ENCODE measurements at places on chromosomes 11 and 22.

DNA sequence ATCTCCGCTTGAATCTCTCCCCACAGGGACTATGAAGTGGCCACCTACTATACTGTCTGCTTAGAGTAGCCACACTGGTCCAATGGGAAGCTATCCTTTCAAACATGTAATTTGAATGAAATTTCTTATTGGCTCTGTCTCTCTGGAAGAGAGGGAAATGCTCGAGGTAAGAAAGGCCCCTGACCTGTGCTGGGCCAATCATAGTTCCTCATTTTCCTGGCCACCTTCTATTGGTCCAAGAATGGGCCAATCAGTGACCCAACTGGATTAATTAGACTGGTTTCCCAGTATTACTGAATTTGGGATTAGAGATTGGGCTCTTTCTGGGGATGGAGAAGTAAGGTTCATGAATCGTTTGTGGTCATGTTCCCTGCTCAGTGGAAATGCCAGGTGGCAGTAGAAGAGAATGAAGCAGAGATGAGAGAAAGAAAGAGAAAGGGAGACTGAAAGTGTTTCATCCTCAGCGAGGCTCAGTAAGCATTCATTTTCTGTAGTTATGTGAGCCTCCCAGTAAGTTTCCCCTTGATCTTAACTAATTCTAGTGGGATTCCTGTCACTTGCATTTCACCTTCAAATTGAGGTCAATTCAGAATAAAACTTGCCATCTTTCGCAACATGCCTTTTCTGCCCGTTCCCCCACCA is 8.4 kb upstream of the MMP20 start:
- DNase-seq = no peak

DNA sequence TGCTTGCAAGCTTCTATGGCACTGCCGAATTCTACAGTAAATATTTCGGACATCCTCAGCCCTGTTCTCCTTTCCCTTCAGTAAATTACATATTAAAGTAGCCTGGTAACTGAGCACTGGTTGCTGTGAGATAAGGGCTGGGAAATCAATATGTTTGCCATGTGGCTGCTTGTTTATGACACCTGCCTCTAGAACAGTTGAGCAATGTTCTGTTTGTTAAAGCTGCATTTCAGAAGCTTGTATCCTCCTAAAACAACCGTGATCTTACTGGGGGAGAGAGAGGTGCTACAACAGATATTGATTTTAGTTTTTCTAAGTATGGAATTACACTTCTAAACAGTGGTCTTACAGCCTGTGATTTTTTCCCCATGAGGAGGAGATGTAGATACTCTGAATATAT is 39.4 kb downstream of the ZBTB16 start:
- no peak for DNase-seq

DNA sequence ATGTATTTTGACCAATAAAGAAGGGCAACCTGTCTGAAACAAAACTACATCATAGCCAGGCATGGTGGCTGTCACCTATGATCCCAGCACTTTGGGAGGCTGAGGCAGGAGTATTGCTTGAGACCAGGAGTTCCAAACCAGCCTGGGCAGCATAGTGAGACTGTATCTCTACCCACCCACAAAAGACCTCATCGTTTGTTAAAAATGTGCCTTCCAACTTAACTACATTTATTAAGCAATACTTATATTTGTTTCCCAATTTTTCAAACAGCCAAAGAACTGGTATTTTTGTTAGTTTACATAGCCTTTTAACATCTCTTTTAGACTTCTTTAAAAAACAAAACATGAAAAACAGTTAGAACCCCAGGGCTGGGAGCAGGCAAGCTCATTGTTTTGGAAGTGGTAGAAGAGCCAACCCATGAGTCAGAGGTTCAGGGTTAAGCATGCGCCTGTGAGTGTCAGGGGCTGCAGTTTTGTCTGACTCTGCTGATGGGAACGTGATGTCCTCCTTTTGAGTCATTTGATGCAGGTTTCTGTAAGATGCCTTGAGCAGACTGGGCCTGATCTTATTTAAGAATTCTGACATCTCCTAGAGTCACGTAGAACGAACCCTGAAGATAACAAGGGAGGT is 53.9 kb upstream of the CRTAM start:
- no peak for DNase-seq

GRCh38 chr11:2210366-2211112 is 38.9 kb upstream of the TH start:
- no peak for DNase-seq

DNA sequence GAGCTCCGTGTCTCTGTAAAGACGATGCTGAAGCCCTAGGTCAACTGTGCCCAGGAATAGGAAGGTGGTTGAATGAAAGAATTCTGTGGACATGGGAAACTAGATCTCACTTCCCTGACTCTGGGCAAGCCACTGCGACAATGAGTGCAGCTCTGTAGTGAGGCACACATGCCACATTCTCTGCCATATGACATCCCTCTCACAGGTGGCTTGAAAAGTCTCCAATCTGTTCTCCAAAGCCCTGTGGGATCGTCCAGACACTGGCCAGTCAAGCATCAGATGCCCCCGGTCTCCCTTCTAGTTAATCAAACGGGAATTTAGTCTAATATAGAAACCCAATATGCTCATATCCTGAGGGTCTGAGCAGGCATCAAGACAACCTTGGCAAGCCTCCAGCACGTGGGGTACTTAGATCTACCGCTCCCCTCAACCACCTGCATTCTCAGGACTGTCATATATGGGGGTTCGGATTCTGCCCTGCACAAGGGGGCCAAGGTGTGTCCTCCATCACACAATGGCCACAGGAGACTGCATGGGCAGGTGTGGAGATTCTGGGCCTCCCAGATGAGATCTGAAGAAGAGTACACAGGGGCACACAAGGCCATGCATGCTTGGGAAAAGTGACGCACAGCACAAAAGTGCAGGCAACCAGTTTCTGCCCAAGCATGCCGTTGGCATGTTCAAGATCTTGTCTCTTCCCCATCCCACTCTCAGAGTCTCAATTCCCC is 11.9 kb downstream of the DKK3 start:
- no peak for DNase-seq

GRCh38 chr22:43066844-43067385 is 22.3 kb downstream of the TTLL1 start:
- DNase-seq = no peak

- no peak for DNase-seq
These were observed 41.3 kb downstream of the SCUBE1 start for GRCh38 chr22:43301866-43302265.

DNA sequence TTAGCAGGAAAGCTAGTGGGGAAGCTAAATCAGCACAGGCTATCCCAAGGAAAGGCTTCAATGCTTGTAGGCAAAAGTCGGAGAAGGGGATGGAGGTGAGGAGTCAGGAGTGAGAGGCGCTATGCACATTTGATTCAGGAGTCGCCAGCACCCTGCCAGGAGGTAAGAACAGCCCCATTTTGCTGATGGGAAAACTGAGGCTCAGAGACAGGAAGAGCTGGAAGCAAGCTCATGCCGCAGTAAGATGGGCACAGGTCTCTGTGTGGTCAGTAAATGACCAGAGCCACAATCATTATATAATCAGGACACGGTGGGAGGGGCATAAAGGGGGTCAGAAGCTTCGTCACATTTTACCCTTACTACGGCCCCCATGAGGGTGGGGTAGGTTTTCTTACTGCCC is 504.4 kb downstream of the MN1 start:
- DNase-seq = no peak

DNA sequence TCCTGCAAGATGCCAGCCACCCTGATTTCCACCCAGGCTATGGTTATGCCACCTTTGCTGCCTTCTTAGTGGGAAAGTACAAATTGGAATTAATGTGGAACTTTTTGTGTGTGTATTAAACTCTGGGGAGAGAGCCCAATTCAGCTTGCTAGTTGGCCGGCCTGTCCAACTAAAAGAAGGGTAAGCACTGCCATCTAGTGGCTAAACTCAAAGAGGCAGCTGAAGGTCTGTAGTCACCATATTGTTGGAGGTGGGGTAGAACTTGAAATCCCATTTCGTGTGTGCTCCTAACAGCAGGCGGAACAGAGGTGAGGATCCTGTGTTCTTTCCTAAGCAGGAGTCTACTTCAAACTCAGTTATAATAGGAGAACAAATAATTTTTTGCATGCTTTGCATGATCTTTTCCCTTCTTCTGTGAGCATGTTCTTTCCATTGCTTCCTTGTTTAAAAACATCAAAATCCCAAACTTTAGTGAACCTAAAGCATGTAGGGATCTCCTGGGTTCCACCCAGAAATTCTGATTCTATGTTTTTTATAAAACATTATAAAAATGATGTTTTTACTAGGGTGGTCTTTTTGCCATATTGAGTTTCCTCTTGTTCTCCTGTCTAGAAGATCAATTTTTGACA is 138.8 kb upstream of the SORL1-AS1 start:
- peak; percentile 73 for DNase-seq

DNA sequence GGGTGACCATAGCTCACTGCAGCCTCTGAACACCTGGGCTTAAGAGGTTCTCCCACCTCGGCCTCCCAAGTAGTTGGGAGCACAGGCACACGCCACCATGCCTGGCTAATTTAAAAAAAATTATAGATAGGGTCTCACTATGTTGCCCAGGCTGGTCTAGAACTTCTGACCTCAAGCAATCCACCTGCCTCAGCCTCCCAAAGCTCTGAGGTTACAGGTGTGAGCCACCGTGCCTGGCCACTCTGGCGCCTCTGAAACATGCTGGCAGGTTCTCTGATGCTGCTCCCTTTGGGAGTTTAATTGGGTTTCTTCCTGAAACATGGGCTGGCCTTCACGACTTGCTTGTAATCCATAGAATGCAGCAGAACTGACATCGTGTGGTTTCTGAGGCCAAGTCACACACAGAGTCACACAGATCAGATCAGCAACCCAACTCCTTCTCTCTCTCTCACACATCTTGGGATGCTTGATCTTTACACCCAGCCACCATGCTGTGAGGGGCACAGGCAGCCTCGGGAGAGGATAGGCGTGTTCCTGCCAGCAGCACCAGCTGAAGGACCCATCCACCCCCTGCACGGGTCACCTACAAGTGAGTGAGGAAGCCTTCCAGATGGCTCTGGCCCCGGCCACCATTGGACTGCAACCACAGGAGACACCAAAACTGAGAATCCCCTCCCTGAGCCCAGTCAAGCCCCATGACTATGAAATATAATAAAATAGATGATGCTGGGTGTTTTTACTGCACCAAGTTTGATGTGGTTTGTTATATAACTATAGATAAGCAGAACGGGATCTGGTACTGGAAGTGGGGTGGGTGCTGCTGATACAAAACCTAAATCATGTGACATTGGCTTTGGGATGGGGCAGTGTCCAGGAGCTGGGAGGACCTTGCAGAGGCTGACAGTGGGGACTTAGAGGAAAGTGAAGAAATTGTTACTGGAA is 3.1 kb upstream of the GSC2 start:
- no peak for DNase-seq

DNA sequence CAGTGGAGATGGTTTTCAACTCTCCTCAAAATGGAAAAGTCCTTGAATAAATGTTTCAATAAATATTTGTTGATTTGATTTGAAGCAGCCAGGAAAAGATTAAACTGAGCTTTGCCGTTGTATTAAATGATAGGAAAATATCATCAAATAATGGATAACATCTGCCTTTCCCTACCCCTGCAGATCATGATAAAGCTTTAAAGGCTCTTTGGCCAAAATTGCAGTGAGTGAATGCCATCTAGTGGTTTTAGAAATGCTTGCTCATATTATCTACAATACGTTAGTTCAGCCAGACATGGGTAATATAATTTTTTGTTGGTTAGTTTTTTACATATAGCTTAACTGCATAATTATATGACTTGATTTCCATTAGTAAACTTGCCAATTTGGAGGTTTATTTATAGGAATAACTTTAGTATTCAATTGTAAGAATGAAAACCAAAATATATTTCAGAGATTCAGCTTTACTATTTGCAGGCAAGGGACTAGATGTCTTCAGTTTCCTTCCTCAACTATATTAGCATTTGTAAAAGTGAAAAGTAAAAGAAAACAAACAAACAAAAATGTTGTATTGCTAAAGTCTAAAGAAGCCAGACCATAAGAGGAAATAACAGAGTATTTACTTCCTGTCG is 159.2 kb downstream of the MSANTD4 start:
- DNase-seq = peak; percentile 21

DNA sequence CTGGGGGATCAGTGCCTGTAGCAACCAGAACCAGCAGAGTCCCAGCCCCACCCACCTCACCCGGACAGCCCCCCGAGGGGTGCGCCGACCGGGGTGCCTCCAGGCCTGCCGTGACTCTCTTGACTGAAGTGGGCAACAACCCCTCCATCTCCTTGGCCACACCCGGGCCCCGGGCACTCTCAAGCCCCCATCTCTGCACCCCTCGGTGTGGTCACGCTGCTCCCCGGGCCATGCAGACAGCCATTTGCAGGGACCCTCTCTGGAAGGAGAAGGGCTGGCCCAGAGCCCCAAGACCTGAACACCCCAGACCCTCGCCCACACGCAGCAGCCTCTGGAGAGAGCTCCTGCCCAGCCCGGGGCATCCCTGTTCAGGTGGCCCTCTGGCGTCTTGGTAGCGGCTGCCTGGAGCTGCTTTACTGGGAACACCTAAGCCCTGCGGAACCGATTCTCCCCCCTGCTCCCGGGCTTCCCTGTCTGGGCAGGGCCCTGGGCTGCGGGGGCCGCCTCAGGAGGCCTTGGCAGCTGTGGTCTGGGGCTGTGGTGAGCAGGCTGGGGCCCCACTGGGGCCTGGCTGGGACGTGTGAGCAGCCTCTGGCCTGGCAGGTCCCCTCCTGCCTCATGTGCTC is 84.9 kb downstream of the WNT7B start:
- DNase-seq = no peak

DNA sequence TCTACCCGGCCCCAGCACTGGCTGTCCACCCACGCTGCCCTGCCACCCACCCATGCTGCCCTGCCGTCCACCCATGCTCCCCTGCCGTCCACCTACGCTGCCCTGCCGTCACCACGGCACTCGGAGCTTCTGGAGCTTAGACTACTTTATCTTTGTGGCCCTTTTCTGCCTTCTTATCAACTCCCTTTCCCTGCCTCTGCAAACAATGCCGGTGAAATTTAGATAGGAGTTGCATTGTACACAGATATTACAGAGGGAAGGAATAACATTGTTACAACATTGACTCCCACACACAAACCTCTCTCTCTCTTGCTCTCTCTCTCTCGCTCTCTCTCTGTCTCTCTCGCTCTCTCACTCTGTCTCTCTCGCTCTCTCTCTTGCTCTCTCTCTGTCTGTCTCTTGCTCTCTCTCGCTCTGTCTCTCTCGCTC is 33.7 kb upstream of the BRSK2 start:
- DNase-seq = no peak

- no peak for DNase-seq
These were observed 7.2 kb upstream of the PICK1 start for GRCh38 chr22:38049812-38050619.

DNA sequence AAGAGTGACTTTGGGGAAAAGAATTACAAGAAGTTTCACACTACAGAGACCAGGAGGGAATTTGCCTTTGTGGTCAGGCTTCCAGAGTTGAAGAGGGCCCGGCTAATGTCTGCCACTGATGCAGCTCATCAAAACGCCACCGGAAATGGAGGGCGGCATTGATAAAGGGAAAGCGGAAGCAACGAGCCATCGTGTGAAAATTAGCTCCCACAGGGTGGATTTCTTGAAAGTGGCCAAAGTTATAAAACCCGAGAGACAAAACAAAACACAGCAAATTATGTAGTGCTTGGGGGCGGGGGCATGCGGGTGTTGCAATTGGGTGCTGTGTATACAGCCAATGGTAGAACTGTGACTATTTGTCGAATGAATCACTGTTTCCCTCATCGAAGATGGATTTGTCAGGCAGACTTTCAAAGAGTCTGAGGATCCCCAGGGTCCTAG is 113.0 kb downstream of the ADAMTS15 start:
- DNase-seq = no peak

- DNase-seq = no peak
These were observed 36.2 kb downstream of the THOC5 start for GRCh38 chr22:29517215-29517908.

- DNase-seq = no peak
These were observed 66.3 kb downstream of the PRDM11 start for GRCh38 chr11:45212566-45213315.

GRCh38 chr11:94741022-94741679 is 27.0 kb upstream of the AMOTL1 start:
- no peak for DNase-seq
